ENCODE measurements at places on chromosomes 6 and 20. TPM values are rescaled to one million over a fixed set of nuclear protein-coding genes. Genes with fewer than 3 reads are reported as not detected.

DNA sequence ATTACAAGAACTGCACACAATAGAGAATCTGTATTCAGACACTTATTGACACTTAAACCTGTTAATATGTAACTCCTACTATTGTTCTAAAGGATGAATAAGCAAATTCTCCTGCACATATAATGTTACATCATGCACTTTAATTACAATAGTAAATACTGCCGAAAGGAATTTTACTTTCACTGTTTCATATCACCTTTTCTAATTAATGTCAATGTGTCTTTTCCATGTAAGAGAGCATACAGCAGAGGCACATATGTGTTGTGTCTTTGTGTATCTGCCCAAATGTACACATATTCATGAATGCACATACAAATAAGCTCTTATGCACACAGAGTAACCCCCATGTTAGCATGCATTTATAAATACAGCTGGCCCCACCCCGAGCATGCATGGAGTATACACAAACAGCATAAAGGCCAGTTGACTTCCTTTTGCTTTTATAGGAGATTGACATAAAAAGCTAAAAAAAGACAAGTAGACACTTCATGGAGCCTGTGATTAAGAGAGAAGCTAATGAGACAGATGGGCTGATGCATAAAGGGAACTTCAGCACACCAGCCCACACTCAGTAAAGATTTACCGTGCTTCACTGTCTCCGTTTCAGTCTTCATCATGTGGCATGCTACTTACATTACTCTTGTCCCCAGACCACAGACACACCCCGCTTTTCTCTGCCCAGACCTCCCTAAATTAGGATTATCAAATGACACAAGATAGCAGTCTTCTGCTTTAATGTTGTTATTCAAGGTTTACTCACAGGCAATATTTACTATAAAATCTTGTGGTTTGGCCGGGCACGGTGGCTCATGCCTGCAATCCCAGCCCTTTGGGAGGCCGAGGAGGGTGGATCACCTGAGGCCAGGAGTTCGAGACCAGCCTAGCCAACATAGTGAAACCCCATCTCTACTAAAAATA is 184.6 kb downstream of the ATXN1 start:
- no peak for DNase-seq

The TOMM6 gene
- total RNA-seq, result 154 TPM

DNA sequence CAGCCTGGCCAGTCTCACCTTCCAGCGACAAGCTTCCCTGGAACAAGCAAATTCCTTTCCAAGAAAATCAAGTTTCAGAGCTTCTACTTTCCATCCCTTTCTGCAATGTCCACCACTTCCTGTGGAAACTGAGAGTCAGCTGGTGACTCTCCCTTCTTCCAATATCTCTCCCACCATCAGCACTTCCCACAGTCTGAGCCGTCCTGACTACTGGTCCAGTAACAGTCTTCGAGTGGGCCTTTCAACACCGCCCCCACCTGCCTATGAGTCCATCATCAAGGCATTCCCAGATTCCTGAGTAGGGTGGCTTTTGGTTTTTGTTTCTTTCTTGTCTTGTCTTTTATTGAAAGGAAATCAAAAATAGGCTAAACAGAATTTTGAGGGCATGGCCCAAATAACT is 24.3 kb downstream of the MYCT1 start:
- DNase-seq, result no peak

DNA sequence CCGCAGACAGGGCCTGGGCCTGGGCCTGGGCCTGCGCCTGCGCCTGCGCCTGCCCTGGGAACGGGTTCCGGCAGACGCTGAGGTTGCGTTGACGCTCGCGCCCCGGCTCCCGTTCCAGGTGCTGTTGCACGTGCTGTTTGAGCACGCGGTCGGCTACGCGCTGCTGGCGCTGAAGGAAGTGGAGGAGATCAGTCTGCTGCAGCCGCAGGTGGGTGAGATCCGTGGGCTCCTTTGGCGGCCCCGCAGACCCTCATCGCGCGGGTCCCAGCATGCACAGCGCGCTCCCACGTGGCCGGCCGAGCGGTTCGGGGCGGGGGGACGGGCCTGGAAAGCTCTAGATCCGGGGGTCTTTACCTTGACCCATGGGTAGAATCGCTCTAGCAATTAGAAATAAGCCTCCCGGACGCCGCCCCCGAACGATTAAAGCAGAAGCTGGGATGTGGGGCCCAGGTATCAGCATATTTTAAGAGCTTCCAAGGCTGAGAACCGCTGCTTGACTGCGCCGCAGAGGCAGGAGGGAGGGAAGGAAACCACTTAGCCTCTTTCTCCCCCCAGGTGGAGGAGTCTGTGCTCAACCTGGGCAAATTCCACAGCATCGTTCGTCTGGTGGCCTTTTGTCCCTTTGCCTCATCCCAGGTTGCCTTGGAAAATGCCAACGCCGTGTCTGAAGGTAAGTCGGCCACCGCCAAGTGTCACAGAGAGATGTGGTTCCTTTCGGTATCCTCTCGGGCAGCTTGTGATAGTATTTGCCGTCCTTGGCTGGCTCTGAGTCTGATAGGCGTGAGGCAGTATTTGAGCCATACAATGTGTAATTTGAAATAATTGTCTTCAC is 508 bp downstream of the NOP56 start:
- DNase-seq, result no peak

GRCh38 chr20:22623211-22623610 is 38.8 kb upstream of the FOXA2 start:
- no peak for DNase-seq

- no peak for DNase-seq
Measured at GRCh38 chr20:40255365-40255764, 433.7 kb downstream of the MAFB start.

- no peak for DNase-seq
Measured at GRCh38 chr6:149056777-149057463, 260.6 kb upstream of the TAB2 start.

Data from sigmoid colon (tissue), 7 donors.